ENCODE measurements at places on chromosomes 12 and 14.

- no peak for DNase-seq
These were observed 102.3 kb downstream of the CALM1 start for GRCh38 chr14:90499121-90499520.

DNA sequence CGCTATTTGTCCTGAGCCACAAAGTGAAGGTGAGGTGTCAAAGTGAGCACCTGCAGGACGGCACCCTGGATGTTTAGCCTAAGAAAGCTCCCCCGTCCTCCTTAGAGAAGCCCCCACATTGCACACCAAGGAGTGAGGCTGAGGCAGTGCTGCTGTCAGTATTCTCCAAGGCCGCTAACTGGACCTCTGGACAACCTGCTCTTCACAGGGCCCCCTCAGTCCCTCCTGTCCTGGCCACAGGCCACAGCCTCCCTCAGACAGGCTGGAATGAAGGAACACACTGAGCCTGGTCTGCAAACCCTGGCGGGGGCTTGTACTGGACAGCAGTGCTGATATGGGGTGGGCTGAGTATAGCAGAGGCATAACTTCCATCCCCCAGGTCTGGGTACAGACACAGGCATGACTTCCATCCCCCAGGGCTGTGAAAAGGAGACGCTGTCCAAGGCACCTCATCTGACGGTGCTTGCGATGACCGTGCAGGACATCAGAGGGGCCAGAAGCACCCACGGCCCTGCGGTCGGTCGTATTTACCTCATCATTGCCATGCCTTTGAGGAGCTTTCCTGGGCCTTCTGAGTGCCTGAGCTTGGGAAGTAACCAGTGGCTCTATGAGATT, 82.4 kb upstream of the DIO3 start:
- DNase-seq, result no peak

DNA sequence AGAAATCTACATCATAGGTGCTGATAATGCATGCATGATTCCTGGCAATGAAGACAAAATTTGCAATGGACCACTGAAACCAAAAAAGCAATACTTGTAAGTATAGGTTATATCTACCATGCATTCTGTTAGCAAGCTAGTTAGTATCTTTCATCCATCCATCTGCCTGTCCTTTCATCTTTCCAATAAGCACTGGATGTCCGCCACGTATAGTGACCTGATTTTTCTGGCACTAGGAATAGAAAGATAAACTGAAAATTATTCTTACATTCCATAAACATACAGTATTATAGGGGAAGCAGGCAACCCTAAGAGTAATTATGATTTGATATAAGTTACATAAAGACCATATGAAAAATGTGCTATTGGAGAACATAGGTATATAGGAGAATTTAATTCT, 87.2 kb upstream of the MYF6 start:
- DNase-seq, result no peak

- no peak for DNase-seq
These were observed 41.0 kb upstream of the KCNJ8 start for GRCh38 chr12:21815306-21816062.

- no peak for DNase-seq
These were observed 1361.7 kb downstream of the FSCB start for GRCh38 chr14:43145361-43145760.

DNA sequence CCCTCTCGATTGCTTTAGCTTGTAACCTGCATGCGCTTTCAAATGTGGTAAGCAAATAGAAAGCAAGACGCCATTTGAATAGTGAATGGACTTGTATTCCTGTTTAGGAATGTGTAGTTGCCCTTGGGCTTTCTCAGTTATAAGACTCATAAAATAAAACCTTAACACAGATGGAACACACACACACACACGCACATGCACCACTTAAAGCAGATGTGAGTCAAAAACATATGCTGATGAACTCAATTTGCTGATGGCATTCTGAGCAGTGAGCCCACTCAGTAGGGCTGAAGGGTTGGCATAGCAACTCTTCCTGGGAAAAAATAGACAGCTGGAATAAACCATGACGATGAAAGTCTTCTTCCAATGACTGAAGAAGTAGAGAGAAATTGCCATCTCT, 360.5 kb downstream of the APAF1 start:
- no peak for DNase-seq

GRCh38 chr14:101116486-101117130, 213.1 kb upstream of the RTL1 start:
- DNase-seq, result no peak

DNA sequence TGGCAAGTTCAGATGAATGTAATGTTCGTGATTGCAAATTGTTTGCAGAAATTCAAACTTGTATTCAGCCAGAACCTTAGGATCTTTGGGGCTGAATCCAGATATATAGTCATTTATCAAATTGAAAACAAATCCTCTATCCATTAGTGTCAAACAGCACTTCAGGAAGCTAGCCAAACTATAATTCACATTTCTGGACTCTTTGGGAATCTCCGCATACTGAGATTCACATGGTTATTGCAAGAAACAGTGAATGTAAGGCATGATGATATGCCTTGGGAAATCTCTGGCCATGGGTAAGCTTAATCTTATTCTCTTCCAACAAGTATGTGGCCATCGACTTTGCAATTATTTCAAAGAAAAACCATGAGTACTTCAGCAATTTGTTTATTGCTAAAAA, 98.5 kb downstream of the KLHL28 start:
- no peak for DNase-seq

- peak; percentile 11 for DNase-seq
These were observed 44.9 kb downstream of the DDX11 start for GRCh38 chr12:31118347-31119191.

- DNase-seq, result no peak
These were observed 69.3 kb downstream of the COCH start for GRCh38 chr14:30943694-30944093.

DNA sequence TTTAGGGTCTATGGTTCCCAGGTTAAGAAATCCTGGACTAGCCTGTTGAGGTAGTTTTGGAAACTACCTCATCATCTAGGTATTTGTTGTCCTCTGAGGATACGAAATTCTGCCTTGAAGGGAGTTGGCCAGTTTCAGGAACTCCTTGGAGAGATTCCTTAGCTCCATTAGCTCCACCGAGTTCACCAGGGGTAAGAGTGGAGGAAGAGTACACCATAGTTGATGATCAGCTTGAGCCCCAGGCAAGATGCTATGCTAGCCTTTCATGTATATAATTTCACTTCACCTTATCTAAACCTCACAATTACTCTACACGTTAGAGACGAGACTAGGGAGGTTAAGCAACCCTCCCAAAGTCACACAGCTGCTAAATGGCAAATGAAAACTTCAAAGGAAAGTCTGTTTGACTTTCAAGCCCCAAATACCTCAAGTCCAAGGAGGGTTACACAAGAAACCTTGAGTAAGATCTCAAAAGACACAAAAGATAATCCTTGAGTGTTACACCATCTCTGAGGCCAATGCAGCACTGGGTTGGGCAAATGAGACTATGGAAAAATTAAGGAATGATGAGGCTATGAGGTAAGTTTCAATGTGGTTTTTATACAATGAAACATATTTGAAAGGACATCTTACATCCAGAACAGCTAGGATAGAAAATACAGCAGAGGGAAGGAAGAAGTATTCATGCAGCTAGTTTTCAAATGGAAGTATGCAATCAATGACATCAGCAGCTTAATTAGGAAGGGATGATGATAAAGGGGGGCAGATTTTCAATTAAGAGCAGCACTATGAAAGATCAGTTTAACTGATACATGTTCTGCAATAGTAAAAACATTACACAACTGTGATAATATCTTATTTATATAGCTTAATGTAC, 97.2 kb upstream of the KRAS start:
- no peak for DNase-seq

DNA sequence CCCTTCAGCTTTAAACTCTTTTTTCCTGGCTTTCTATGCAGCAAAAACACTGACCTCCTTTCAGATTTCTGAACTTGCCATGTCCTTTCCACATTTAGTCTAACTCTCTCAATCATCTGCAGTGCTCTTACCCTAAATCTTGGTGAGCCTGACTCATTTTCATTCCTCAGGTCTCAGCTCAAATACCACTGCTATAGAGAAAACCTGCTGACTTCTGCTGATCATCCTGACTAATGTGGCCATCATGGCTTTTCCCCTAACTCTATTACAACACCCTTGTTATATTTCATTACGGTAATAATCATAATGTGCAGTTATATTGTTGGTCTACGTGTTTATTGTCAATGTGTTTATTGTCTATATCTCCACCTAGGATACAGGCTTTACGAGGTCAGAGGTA, 207.3 kb upstream of the OR4E1 start:
- no peak for DNase-seq

DNA sequence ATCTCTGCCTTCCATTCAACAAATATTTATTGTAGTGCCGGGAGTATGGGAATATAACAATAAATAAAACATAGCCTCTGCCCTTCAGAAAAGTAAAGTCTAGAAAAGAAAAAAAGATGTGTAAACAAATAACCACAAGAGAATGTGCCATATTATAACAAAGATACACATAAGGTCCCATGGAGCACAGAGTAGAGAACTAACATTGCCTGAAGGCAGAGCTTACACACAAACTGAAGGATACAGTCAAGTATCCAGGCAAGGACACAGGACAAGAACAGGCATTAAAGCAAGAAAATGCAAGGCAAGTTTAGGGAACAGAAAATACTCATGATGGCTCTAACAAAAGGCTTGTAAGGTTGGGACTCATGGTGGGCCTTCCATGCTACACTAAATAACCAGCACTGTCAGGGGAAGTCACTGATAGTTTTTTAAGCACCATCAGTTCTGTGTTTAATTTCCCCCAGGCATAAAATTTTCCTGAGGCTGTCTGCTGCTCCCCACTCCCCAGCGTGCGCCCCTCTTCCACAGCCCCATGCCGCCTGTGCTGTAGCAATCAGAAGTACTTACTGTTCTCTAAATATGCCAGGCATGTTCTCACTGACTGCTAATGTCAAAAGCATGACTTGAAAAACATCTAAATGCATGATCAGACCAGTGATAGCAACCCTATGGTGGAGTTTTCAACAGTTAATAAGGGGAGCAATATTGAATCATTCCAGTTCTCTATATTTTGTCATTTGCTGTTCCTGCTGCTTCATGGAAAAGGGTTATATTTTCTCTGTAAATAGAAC, 77.8 kb downstream of the ANKS1B start:
- DNase-seq, result no peak

GRCh38 chr14:72554994-72555608, 338.8 kb downstream of the DPF3 start:
- no peak for DNase-seq

- DNase-seq, result no peak
These were observed 40.0 kb downstream of the FBXW8 start for GRCh38 chr12:116950628-116951325.

DNA sequence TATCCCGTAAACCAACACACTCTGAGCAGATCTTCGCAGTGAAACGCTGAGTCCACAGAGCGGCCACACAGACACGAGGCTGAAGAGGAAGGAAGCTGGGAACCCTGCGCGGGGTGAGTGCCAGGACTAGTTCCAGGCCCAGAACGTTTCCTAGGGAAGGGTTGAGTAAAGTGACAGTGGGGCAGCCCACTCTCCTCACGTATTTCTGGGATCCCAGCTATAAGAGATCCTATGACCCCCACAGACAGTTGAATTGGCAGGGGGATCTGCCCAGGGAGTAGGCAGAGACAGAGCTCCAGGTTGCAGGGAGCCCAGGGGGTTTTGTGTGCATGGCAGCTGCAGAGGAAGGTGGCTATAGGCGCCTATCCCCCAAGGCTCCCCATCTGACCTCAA, 51.1 kb downstream of the GTF2A1 start:
- DNase-seq, result no peak

DNA sequence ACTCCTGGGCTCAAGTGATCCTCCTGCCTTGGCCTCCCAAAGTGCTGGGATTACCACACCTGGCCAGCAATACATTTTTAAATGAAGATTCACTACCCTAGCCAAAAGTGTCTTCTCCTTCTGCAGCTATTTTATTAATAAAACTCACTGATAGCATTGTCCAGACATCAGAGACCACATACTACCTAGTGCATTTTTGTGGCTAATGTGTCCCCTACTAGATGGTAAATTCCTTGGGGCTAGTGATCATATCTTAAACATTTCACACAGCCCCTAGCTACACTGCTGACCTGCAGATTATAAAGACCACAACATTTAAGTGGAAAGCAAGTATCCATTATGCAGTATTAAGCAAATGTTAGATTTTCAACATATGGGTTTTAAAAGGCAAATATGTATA, 17.0 kb downstream of the DTD2 start:
- no peak for DNase-seq

- DNase-seq, result no peak
These were observed 34.8 kb downstream of the DIO3 start for GRCh38 chr14:101595887-101596721.

DNA sequence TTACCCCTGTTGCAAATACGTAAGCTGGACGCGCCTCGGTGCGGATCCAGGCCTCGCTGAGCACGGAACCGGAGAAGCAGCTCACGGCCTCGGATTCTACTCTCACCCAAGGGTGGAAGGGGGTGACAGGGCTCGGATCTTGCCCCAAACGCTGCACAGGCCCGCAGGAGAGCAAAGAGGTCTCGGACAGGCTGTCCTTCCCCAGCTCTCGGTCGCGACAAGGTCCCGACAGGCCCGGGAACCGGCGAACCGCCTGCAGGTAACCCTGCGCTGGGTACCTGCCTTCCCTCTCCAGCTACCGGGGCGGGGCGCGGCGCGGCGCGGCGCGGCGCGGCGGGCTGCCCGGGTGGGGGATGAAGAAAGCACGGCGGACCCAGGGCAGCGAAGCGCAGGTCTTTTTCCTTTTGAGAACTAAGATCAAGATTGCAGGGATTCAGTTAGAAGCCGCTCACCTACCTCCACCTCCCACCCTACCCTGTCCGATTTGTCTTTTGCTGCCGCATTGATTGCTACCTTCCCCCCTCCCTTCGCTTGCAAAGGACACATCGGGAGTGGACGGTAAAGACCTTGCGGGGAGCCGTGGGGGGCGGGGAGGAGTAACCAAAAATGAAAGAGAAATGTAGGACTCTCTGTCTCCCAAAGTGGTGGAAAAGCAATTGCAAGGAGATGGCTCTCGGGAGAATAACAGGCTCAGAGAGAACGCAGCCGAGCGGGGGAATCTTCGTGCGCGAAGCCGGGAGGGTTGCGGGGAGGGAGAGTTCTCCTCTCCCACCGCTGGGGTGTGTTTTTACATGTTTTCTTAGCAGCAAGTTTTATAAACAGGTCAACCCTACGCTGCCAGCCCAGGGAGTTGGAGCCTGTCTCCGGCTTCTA, 8.4 kb upstream of the TBX3 start:
- no peak for DNase-seq
